Forelimb muscle (tissue), 1 donor: ENCODE measurements at places on chromosomes 1 and 21. TPM values are rescaled to one million over a fixed set of nuclear protein-coding genes. Genes with fewer than 3 reads are reported as not detected.

Gene EXTL1
- polyA plus RNA-seq: 4.8 TPM

Gene NPR1
- polyA plus RNA-seq: 12.7 TPM

Gene F11R
- polyA plus RNA-seq: 11.4 TPM

Gene NPHS2
- not detected for polyA plus RNA-seq

Gene PRUNE1
- polyA plus RNA-seq: 25.1 TPM

Gene LCE1E
- not detected for polyA plus RNA-seq

Gene DDX59
- 17.6 TPM for polyA plus RNA-seq

DNA sequence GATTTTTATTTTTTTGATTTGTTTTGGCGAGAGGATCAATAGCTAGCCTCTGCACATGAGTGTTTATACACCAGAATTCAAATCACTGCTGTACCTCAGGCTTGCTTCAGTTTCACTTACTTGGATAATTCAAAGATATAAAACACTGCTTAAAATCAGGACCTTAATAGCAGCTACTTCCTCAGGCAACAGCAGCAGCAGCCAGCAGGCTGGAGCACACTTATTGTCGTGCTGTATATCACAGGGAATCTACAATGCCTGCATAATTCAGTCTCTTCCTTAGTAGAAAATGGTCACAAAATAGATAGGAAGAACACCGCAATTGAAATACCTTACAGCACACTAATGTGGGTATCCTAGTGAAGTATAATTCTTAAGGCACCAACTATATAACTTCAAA lies 497.3 kb downstream of the NEGR1 start:
- peak; percentile 25 for DNase-seq

- DNase-seq: no peak
Measured at GRCh38 chr1:164757625-164758024, 198.6 kb downstream of the PBX1 start.

DNA sequence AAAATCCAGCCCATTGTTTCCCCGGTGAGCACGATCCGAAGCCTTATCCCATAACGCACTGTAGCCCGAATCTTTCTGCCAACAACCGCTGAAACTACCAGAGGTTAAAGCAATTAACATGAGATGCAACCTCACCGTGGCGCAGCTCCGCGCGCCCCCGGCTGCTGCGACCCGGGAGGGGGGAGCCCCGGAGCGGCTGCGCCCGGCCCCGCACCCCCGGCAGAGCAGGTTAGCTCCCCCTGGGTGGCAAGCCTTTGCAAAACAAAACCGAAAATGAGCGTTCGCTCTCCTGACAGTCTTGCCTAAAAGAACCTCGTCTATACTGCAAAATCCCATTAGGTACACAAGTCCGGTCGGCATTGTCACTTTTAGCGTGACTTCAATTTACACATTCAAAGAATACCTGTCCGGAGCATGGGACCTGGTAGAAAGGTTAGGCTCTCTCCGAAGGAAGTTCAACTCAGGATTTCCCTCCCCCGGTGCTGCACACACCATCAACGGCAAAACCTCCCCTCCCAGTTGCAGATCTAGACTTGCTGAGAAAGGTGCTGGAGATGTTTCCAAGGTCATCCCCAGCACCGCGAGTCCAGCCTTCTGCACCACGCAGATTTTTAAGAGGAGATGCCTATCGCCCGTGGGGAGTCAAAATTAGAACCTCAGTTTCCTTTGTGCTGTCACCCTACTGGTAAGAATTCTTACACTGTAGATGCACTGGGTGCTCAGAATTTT lies 107.5 kb downstream of the ZNF281 start:
- no peak for DNase-seq

- no peak for DNase-seq
Measured at GRCh38 chr1:203593723-203594122, 32.9 kb upstream of the ATP2B4 start.

- no peak for DNase-seq
Measured at GRCh38 chr1:66271904-66272254, 262.1 kb upstream of the SGIP1 start.

DNA sequence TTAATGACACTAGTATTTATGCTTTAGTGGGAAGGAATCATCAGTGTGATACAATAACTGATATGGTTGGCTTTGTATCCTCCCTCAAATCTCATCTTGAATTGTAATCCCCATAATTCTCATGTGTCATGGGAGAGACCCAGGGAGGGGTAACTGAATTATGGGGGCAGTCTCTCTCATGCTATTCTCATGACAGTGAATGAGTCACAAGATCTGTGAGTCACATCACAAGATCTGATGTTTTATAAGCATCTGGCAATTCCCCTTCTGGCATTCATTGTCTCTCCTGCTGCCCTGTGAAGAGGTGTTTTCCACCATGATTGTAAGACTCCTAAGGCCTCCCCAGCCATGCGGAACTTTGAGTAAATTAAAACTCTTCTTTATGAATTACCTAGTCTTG lies 1760.3 kb downstream of the NCAM2 start:
- no peak for DNase-seq

GRCh38 chr1:53143527-53143926 lies 1.1 kb upstream of the SLC1A7 start:
- no peak for DNase-seq

DNA sequence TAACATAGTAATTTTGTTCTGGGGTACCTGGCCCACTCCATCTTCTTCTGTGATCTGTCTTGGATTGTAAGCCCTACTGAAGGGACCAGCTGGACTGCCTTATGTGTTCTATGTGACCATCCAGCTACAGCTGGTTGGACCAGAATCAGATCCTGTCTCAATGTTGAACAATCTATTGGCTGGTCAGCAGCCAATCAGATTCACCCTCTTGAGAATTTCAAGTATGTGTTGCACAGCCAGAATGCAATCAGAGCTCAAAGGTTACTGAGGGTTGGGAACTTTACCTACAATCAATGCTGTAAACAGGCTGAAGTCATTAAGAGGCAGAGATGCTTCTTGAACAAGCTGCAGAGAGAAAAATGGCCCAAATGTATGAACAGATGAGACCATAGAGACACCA lies 61.9 kb downstream of the KCNC4 start:
- no peak for DNase-seq

DNA sequence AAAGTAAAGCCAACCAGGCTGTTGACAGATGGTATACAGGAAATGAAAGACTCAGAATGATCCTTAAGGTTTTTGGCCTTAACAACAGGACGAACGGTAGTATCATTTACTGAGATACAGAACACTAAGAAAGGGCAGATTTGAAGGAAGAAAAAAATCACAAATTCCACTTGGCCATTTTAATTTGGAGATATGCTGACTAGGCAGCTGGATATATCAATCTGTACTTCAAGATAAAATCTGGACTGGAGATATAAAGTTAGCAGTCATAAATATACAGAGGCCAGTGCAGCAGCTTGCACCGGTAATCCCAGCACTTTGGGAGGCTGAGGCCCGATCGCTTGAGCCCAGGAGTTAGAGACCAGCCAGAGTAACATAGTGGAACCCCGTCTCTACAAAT lies 1.3 kb downstream of the NVL start:
- DNase-seq: no peak

DNA sequence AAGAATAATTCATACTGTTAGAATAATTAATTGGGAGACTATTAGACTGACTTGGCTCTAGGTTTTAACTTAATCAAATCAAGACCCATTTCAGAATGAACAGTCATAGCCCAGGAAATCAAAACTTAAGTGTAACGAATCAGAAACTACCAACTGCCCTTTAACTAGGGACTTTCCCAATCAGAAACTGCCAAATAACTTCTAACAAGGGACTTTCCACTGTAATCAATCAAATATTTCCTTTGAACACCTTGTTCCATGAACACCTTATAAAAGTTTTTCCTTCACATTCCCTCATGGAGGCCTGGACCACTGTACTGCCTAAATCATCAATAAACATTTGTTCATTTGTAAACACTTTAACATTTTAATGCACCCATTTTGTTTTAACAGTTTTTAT lies 1054.7 kb upstream of the TMPRSS15 start:
- no peak for DNase-seq

GRCh38 chr1:108817016-108817415 lies 39.9 kb downstream of the AKNAD1 start:
- no peak for DNase-seq

GRCh38 chr1:205936311-205936710 lies 6.9 kb downstream of the SLC26A9 start:
- DNase-seq: no peak

- DNase-seq: no peak
Measured at GRCh38 chr1:29444081-29444715, 207.9 kb downstream of the PTPRU start.

DNA sequence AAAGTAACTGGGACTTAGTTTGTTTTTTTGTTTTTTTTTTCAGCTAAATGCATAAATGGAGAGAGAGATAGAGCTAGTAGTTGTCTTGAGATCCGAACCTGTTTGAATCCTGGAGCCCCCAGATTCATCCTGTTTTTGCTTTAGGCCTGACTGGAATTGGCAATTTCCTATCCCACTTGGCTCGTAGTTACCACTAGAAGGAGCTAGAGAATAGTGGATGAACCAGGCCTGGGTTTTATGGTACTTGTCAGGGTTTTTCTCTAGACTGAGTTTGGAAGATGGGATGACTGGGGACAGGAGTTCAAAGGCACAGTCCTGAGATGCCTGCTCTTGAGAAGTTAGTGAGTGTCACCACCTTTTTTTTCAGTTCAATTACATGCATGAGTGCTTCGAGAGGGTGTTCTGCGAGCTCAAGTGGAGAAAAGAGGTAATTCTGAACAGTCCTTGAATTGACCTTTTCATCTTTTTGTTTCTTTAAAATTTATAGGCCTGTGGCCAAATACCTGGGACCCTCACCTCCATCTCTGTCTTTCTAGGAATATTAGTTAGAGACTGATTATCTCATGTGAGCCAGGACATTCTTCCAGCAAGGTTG lies 23.4 kb downstream of the CELF3 start:
- DNase-seq: peak; percentile 8

GRCh38 chr1:199665371-199665770 lies 362.1 kb upstream of the NR5A2 start:
- no peak for DNase-seq

DNA sequence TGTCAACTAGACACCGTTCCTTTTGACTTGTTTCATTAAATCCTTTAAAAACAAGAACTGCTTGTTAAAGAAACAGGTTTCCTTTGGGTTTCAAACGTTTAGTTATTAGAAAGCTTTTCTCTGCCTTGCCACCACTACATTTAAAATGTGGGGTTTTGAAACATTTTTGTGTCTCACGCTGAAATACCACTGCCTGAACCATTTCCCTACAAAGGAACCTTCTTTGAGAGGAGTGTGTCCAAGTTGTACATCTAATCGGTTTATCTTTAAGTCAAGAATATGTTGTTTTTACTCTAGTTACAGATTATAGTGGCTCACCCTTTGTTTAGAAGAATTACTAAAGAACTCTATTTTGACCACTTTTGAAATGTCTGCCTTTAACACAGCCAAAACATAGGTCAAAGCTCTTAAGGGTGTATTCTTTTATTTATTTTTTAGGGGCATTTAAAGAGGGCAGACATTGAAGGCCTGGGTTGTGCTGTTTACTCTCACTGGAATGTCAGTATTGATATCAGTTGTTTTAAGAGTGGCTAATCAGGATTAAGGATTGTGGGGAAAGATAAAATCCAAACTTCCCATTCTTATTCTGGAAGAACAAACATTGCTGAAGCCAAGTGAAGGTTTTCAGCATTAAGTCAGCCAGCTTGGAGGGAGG lies 143.4 kb downstream of the GALNT2 start:
- no peak for DNase-seq

DNA sequence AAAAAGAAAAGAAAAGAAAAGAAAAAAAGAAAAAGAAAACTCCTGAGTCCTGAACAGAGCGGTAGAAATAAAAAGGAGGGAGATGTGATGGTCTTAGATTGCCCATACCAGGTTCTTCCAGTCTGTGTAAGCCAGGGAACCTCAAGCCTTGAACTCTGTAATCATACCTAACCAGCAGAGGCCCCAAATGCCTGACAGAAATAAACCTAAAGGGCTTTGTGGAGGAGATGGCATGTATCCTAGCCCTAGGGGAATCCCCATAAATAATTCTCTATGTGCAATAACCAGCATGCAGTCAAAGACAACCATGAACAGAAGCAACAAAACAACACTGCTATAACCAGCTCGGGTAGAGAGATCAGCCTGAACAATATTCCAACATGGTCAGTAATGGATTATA lies 40.4 kb downstream of the USP48 start:
- DNase-seq: no peak

GRCh38 chr1:230231774-230232145 lies 164.7 kb downstream of the GALNT2 start:
- DNase-seq: peak; percentile 31

DNA sequence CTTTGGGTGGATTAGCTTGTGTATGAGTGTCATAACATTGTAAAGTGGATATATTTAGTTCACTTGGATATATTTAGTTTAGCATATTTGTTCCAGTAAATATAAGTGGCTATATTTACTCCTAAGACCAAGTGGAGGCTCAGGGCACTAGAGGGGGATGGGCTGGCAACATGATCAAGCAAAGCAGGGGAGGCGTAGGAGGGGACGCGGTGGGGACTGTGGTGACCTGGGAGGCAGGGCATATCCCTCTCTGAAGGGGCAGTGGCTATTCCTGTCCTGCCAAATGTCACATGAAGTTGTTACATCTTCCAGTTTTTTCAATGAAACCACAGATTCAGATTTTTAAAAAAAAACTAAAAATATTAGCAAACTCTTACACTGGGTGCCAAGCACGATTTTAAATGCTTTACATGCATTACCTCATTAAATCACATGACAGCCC lies 51.9 kb upstream of the EDN2 start:
- DNase-seq: no peak

- DNase-seq: no peak
Measured at GRCh38 chr1:42926879-42927242, 31.8 kb downstream of the SLC2A1 start.

- DNase-seq: no peak
Measured at GRCh38 chr1:107867897-107868296, 97.1 kb downstream of the VAV3 start.

- no peak for DNase-seq
Measured at GRCh38 chr1:7753641-7754040, 17.5 kb upstream of the VAMP3 start.

DNA sequence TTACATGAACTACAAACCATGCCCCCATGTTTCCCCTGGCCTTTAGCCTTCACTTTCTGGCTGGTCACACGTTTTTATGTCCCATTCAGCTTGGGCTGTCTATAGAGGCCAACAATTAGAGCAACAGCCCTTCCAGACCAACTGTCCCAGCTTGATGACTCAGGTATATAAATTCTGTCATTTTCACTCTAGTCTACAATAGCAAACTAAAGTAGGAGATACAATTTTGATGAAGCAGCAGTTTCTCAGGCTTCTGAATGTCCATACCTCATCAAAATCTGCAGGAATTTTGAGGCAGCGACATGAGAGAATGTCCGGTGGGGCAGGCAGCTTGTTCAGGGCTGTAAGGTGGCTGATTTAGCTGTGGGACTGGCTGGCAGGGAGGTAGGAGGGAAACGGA lies 45.6 kb upstream of the VAV3 start:
- no peak for DNase-seq

DNA sequence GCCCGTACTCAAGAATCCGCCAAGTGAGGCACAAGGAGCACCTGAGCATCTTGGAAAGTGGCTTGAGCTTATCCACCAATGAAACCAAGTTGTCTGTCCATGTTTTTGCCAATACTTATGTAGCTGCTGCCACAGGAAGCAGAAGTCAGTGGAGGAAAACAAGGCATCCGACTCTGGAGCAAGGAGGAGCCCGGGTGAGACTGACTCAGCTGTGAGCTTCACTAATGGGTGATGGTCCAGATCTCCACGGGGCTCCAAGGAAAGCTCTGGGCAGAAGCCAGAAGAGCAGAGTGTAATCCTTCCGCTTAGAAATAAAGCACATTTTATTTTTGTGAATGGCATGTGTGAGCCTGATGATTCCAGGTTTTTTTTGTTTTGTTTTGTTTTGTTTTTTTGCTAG lies 12.3 kb upstream of the SSR2 start:
- no peak for DNase-seq

GRCh38 chr21:36994501-36995158 lies 11.9 kb upstream of the RIPPLY3 start:
- DNase-seq: no peak
